NCI-H187 (cell line): ENCODE measurements at places on chromosomes 5 and 9.

DNA sequence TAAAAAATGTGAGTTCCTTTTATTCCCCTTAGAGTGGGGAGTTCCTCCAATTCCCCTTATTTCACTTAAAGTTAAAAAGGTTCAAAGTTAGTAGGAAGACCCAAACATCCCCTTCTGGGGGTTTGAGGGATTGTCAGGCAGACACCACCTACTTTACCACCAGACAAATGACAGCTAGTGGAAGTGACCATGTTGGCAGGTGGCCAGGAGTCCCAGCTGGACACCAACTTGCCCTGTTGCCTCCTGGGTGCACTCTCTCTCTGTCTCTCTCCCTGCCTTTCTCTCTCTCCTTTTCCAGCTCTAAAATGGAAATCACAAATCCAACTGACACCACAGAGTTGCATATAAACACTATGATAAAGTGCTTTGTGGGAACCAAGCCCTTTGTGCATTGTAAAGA, 307.7 kb upstream of the TLE4 start:
- no peak for DNase-seq

- no peak for DNase-seq
These were observed 138.7 kb upstream of the TMEM161B start for GRCh38 chr5:88407341-88407740.

- DNase-seq = no peak
These were observed 9.4 kb upstream of the SCGB3A2 start for GRCh38 chr5:147869112-147869511.

- no peak for DNase-seq
These were observed 468.2 kb downstream of the NTRK2 start for GRCh38 chr9:85137696-85138095.

GRCh38 chr9:116007824-116008223, 145.8 kb upstream of the PAPPA start:
- DNase-seq = no peak

DNA sequence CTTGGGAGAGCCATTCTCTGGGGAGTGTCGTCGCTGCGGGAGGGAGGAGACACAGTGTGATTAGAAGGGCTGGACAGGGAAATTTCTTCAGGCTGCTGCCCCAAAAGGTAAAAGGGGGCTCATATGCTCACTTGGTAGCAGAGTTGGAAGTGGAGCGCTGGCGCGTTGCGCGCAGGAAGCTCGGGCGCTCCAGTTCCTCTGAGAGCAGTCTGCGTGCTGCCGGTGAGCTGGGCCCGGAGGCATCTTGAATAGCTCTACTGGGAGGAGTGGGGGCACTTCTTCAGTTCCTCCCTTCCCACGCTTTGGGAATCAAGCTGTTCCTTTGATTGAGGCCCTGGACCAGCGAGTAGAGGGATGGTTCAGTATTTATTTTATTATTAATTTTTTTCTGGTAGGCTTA, 2.7 kb downstream of the RXFP3 start:
- no peak for DNase-seq

DNA sequence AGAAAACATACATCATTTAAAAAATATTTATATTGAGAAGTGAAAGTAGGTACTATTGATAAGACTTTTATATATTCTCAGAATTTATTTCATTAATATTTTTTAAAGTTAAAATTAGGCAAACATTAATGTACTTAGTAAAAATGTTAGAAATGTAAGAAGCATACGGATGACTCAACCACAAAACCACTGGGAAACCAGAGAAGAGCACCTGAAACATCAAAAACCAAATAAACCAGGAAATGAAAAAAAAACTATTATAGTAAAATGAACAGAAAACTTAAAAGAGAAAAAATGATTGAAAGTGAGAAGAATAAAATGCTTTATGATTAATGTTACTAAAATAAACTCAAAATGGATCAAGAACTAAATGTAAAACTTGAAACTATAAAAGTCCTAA, 233.2 kb upstream of the DAB2 start:
- DNase-seq = no peak

GRCh38 chr5:175728885-175729828, 71.3 kb downstream of the HRH2 start:
- no peak for DNase-seq

GRCh38 chr5:17399931-17400330, 98.1 kb upstream of the TAF11L2 start:
- no peak for DNase-seq

GRCh38 chr9:99433555-99433954, 211.5 kb downstream of the SEC61B start:
- DNase-seq = no peak

- no peak for DNase-seq
These were observed 191.2 kb downstream of the TRPM6 start for GRCh38 chr9:74696520-74696919.

GRCh38 chr9:13110766-13111417, 168.6 kb downstream of the MPDZ start:
- no peak for DNase-seq

- no peak for DNase-seq
These were observed 49.6 kb upstream of the ITGA1 start for GRCh38 chr5:52738095-52738506.

- DNase-seq = no peak
These were observed 138.2 kb upstream of the RORB start for GRCh38 chr9:74358959-74359358.

- DNase-seq = no peak
These were observed 215.5 kb downstream of the MPDZ start for GRCh38 chr9:13063880-13064459.

GRCh38 chr5:181234455-181235306, 9.0 kb downstream of the RACK1 start:
- DNase-seq = no peak

DNA sequence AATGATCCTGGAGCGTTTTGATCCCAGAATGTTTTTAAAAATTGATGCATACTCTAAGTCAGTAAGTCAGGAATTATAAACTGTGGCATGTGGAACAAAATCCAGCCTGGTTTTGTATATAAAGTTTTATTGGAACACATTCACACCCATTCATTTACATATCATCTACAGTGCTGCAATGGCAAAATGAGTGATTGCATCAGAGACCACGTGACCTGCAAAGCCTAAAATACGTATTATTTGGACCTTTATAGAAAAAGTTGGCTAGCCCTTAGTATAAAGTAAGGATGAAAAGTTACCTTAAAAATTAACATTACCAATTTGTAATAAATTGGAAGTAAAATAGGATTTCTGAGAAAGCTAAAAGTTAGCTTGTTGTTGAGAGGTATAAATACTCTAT, 95.0 kb downstream of the PCSK5 start:
- no peak for DNase-seq

GRCh38 chr5:119022017-119022745, 33.8 kb upstream of the DTWD2 start:
- DNase-seq = no peak

GRCh38 chr5:74476046-74476818, 164.3 kb downstream of the ENC1 start:
- DNase-seq = peak; percentile 30

DNA sequence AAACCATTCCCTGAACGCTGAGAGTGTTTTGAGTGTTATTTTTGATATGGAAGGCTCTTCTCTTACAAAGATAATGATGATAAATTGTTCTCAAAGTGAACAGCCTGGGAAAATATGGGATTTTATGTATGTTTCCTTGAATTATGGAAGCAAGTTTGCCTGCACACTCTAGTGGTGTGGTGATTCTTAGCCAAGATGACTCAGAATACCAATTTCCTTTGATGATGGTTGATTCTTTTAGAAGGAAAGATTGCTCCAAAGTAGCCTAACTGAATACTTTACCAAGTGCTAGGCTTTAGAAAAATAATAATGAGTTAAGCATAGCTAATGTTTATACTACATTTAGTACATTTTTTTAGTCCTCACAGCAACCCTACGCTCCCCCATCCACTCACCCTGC, 243.4 kb downstream of the EBF1 start:
- DNase-seq = no peak

GRCh38 chr9:136995772-136996311, 526 bp downstream of the CLIC3 start:
- DNase-seq = no peak

DNA sequence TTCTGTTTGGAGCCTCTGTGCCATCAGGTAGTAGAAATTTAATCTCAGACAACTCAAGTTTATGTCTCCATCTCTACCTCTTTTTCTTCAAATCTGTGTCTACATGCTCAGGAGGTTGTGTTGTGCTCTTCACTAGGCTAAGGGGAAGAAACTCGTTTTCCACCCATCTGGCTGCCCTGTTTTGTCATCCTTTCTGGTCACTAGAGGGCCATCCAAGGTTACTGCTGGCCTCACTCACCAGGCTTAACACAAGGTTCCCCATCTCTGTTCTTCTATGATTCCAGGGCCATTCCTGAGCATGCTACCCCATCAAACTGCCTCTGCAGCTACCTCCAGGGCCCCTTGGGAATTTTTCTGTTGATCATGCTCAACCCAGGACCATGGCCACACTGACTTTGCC, 213.3 kb upstream of the FBXL7 start:
- DNase-seq = no peak

- no peak for DNase-seq
These were observed 139.5 kb upstream of the KLF9 start for GRCh38 chr9:70553707-70554673.

- peak; percentile 3 for DNase-seq
These were observed 31.8 kb upstream of the FOXB2 start for GRCh38 chr9:76987594-76988200.

DNA sequence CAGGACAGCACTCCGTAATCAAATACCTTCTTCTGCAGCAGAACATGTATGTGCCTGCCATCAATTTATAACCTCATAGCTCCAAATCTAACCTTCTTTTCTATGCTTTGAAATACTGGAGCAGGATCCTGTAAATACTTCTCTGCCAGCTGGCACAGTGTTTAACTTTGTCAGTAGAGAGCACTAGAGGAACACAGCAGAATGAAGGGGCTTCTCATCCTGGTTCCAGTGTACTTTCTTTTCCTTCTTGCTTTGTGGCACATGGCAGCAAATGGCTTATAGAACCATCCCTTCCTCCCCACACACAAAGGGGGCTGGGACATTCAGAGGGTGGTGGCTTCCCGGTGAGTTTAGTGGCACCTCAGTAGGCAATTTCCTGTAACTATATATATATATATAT, 3.8 kb upstream of the FBXW11 start:
- DNase-seq = no peak

GRCh38 chr5:43312076-43312661, 1.0 kb downstream of the HMGCS1 start:
- DNase-seq = no peak

DNA sequence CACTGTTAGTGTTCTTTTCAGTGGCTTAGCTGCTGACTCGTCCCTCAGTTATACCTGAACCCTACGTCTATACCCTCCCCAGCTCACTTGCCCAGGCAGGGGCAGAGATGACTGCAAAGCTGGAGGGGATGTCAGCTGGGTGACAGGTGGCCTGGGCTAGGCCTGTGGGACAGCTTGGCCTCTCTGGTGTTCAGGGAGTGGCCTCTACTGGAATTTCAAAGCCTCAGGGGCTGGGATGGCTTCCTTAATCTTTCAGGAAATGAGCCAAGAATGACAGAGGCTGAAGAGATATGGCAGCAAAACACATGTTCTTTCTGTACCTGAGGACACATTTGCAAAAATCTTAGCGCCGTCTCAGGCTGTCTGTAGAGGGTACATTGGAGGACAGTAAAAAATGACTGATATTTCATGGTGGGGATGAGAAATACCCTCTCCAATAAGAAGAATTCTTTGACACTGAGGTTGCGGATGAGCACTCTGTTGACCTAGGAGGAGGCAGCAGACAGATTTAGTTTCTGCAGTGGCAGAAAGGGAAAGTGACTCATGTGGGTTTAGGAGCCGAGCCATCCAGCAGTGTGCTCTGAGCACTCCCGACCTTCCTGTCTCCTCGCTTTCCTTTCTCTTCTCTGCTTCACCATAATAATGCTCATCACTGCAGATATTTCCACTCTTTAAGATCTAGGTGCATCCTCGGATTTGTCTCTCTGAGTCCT, 54.4 kb downstream of the ENTREP1 start:
- no peak for DNase-seq

- no peak for DNase-seq
These were observed 492.6 kb downstream of the CTNND2 start for GRCh38 chr5:11411621-11412020.

DNA sequence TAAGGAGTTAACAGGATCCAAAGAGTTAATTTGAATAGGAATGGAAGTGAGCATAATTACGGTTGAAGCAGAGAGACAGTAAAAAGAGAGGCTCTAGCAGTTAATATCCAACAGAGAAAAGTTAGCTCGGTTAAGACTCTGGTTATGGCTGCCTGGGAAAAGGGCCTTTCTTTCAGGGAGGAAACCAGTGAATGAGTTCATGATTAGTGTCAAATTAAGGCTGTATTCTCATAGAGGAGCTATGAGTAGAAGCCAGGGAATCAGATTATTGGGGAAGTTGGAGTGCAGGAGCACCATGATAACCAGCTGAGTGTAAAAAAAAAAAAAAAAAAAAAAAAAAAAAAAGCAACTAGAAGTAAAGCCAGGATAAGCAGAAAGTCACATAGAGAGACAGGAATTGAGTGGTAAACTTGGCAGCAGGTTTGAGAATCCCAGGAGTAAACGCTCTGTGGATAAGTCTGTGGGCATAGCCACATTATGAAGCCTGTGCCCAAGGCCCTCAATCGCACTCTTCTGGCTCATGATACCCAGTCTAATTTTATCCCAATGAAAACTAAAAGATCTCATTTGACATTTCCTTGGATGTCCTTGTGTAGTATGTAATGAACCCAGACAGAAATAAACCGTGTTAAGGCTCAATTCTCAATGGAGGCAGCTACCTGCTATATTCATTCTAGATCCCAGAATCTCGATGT, 372.6 kb upstream of the MPDZ start:
- no peak for DNase-seq

DNA sequence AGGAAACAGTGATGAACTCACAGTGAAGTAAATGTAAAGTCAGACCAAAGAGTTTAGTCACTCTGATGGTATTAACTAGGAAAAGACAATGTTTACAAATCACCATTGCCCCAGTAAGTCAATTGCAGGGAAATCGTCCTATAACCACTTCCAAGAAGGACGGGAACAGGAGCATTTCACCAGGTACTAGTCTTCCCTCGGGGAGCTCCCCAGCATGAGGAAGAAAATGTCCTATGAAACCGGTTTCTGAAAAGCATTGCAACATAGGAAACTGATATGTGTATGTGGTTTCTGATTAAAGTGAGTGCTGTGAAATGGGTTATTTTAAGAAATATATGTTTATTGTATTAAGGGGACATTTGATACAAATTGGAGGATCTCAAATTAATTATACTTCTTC, 626.7 kb upstream of the ADAMTS16 start:
- DNase-seq = no peak

GRCh38 chr5:42854795-42855194, 43.1 kb upstream of the SELENOP start:
- no peak for DNase-seq

DNA sequence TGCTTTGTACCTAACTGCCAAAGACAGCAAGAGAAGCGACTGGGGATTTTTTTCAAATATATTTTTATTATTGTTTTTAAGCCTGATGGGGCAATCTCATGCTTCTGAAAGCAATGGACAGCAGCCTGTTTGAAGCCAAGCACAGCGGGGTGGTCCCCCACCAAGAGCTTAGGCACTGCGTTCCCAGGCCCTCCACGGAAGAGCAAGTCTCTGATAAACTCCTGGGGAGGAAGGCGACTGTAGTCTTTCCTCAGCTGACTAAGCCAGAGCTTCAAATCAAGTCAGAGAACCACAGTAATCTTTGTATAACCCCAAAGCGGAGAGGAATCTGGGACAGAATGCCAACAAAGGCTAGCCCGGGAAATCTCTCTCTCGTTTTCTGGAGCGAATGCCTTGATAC, 54.4 kb downstream of the ARSB start:
- no peak for DNase-seq
